ENCODE measurements at places on chromosomes 7 and 10.

- no peak for DNase-seq
Measured at GRCh38 chr10:132938472-132939339, 3.7 kb downstream of the CFAP46 start.

DNA sequence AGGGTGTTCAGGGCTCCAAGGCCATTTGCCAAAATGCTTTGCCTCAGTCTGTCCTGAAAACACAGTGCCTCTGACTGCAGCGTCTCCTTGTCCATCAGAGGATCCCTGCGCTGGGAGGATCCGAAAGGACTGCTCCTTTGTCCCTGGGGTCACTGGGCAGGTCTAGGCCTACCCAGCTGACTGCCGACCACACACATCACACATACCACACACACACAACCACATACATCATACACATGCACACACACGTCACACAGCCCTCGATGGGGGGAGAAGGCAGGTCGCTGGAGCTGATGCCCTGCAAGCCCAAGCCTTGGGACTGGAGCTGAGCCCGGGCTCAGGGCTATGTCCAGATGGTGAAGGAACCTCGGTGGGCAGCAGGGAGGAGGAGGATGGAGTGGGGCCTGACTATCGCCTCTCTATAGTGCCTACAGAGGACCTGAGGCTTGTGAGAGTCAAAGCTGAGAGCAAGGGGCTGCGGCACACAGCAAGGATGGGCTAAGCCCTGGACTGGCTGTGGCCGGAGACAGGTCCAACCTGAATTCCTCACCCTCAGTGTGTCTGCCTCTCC, 29.1 kb downstream of the GPRIN2 start:
- DNase-seq, result peak; percentile 53

- DNase-seq, result no peak
Measured at GRCh38 chr7:150997075-150997511, 6.3 kb downstream of the NOS3 start.

DNA sequence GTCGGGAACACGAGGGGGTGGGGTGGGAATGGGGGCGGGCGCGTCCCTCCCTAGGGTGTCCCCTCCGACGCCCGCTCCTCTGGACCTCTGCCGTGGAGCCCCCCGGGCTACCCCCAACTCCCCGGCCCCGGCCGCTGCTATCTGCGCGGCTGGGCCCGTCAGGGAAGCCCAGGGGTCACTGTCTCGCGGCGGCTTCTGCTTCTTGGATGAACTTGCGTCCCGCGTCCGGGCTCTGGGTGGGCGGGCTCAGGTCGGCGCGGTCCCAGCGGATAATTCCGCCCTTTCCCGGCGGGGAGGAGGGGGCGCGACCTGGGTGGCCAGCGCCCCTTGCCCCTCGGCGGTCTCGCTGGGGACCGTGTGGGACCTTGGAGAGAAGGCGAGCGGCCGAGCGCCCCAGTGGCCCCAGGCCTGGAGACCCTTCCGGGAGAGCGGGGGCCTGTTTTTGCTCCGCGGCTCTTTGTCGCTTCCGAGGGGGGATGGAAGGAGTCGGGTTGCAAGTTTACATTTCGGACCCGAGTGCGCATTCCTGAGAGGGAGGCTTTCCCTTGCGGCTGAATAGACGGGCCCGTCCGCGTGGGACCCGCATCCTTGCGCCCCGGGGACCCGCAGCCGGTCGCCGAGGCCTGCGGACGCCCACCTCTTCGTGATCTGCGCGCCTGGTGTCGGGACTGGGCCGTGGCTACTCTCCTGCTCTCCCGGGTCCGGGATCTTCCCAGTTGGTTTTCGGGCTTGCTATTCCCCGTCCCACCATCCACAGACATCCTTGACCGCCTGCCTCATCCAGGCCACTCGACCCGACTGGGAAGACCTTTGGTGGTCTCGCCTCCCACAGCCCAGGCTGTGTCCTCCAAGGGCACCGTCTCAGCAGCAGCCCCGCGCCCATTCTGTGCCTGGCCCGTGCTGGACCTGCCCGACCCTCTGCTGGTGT, 812 bp downstream of the DOCK1 start:
- DNase-seq, result no peak

DNA sequence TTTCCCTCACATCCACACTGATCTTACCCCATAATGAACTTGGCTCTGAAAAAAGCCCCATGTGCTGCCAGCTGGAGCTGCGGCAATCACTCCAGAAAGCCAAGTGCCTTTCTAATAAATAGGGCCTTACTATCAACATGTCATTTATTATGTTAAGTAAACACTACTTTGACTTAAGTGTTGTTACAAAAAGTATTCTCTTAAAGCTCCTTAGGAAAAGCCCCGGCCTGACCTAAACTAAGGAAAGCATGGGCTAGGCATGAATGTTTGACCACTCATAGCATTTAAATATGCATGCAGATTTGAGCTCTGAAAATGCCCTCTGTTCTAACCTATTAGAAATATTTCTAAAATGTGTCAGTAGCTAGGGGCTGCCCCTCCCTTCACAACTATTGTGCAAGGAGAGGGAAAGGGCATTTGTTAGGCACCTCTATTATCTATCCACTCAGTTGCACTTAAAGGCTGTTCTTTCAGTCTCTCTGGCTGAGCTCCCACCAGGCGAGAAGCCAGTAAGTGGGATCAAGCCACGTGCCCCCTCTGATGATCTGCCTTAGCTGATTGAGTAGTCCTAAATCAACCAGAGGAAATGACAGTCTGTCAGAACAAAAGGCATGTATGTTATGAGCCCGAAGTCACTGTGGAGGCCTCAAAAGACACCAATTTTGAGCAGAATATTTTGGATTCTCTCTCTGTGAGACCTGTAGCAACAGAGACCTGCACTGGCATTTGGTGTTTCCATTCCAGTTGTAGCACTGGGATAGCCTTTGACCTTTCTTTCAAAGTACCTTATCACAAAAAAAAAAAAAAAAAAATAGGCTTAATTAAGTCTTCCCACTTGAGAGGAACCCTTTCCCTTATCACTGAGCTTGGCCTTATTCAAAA, 77.1 kb downstream of the ITGB8 start:
- DNase-seq, result peak; percentile 38

GRCh38 chr10:50885097-50885859, at the start of gene A1CF:
A1CF (minus strand) TSS chr10:50885627; CDS start chr10:50859940, 25,687 bp downstream.
- DNase-seq, result no peak

DNA sequence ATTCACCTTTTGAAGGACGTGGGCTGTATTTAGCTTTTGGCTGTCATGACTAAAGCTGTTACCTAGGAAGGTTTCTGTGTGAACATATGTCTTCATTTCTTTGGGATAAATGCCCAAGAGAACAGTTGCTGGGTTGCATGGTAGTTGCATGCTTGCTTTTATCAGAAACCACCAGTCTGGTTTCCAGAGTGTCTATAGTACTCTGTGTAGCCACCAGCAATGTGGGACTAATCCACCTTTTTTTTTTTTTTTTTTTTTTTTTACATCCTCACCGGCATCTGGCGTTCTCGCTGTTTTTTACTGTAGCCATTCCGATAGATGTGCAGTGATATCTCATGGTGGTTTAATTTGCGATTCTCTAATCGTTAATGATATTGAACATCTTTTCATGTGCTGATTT, 297.8 kb downstream of the SDK1 start:
- no peak for DNase-seq

GRCh38 chr10:60801522-60801921, 23.2 kb downstream of the CDK1 start:
- no peak for DNase-seq

DNA sequence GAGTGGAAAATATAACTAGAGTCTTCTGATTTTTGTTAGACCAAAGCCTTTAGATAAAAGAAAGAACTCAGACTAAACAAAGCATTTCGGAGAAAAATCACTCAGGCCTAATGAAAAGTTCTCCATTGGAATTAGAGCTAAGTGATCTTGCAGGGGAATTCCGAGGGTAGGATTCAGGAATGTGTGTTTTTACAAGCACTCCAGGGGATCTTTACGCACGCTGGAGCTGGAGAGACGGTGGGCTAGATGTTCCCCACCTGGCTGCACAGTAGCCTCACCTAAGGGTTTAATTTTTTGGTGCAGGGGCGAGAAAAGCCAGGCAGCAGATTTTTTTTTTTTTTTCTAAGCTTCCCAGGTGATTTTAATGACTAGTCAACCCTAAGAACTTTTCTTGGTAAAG, 7.9 kb upstream of the PAPSS2 start:
- DNase-seq, result no peak

DNA sequence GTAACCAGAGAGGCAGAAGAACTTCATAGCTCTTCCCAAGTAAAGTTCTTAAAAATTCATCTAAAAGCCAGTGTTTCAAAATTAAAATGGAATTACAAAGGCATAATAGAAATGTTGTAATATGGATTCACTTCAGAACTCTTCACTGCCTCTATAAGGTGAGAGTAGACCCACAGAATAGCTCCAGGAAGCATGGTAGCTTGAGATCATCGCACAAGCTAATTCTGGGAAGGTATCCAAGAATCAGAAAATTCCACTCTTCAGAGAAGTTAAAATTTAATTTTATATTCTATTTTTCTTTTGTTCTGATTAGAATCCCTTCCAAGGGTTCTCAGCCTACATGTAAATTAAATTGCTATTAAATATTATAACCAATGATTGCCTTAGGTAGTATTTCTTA, 1.5 kb upstream of the DHX32 start:
- no peak for DNase-seq

DNA sequence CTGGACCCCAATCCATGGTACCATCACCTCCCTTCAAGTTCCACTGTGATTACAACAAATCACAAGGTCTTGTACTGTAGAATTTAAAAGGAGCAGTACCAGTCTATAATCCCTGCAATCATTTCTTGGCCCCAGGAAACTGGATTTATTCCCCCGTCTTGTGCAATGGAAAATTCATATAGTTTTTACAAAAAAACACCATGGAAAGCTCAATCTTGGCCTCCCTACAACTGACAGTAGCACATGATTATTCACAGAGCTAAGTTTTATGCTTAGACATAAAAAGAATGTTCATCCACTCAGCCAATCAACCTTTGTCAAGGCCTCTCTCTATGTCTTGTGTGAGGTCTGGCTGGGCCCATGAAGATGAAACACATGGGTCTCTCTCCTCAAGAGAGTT, 10.2 kb downstream of the DGKI start:
- DNase-seq, result no peak

DNA sequence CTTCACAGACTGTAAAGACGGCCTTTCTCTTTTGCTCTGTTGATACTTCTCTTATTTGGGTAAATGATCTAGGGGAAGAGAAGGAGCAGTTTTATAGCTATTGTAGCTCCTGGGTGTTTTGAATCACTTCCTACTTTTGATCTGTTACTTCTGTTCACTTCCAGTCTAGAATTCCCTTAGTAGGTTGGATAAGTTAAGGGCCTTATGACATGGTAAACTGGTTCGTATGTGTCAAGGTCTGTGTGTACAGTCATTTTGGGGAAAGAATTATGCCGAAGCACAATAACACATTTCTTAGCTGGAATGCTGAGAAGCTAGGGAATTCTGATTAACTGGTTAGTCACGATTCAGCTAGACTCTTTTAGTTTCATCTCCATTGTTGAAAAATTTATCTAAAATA, 8.1 kb downstream of the DENND10 start:
- DNase-seq, result no peak

GRCh38 chr7:133272336-133272735, 19.5 kb downstream of the EXOC4 start:
- no peak for DNase-seq

- DNase-seq, result no peak
Measured at GRCh38 chr10:79542626-79543025, 17.6 kb downstream of the SFTPA2 start.

DNA sequence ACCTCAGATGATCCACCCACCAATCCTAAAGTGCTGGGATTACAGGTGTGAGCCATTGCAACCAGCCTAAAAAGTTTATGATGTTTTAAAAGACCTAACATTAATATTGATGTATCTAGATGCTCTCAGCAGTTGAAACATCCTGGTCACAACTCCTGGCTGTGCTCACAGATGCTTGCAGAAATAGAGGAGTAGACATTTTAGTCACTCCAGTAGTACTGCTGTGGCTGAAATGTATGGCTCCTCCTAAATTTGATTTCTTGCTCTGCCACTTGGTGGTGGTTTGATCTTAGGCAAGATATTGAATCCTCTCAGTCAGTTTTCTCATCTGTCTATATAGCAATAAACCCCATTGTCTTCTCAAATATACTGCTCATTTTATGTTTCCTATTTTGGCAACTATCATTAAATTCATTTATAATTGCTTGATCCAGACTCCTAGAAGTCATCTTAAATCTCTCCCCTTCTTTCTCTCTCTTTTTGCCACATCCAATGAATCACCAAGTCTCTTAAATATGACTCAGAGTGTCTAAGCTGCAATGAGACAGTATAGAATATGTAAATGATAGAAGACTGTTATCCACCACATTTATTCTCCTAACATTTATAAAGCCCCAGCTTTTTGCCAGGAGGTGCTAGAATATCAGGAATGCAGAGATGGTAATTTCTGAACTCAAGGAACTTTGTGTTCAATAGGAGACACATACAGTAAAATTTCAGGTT, 78.1 kb upstream of the NRBF2 start:
- no peak for DNase-seq

- DNase-seq, result no peak
Measured at GRCh38 chr10:91251430-91252056, 31.1 kb downstream of the PCGF5 start.

- no peak for DNase-seq
Measured at GRCh38 chr10:98956576-98957260, 278.9 kb downstream of the HPSE2 start.

DNA sequence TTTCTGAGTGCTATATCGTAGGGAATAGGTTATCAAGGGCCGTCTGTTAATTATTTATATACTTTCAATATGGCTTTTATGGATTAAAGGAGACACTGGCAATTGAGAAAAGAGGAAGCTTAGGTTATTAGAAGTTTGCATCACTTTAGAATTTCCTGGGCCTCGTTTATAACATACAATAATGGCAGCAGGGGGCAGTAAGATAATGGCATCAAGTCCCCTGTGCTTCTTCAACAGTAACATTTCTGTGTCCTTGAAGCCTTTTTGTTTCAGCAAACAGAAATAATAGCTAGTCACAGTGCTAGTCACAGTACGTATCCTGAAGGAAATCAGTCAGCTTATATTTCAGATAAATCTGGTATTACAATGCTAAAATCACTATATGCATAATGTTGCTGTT, 41.9 kb downstream of the SPAM1 start:
- DNase-seq, result no peak

DNA sequence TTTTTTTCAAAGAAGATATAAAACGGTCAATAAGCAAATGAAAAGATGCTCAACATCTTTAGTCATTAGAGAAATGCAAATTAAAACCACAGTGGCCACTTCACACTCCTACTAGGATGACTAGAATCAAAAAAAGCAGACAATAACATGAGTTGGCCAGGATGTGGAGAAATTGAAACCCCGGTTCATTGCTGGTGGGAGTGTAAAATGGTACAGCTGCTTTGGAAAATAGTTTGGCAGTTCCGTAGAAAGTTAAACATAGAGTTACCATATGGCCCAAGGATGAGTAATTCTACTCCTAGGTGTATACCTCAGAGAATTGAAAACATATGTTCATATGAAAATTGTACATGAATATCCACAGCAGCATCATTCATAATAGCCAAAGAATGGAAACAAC, 573.3 kb downstream of the GALNT17 start:
- DNase-seq, result no peak

- no peak for DNase-seq
Measured at GRCh38 chr10:51783941-51784340, 84.5 kb upstream of the CSTF2T start.
